ENCODE measurements at places on chromosomes 3 and 15.

- DNase-seq: no peak
These were observed 78.3 kb downstream of the FMN1 start for GRCh38 chr15:33116198-33116597.

GRCh38 chr15:26395624-26396023, 377.2 kb downstream of the GABRB3 start:
- DNase-seq: no peak

- DNase-seq: no peak
These were observed 87.2 kb downstream of the EBLN2 start for GRCh38 chr3:73148682-73149081.

DNA sequence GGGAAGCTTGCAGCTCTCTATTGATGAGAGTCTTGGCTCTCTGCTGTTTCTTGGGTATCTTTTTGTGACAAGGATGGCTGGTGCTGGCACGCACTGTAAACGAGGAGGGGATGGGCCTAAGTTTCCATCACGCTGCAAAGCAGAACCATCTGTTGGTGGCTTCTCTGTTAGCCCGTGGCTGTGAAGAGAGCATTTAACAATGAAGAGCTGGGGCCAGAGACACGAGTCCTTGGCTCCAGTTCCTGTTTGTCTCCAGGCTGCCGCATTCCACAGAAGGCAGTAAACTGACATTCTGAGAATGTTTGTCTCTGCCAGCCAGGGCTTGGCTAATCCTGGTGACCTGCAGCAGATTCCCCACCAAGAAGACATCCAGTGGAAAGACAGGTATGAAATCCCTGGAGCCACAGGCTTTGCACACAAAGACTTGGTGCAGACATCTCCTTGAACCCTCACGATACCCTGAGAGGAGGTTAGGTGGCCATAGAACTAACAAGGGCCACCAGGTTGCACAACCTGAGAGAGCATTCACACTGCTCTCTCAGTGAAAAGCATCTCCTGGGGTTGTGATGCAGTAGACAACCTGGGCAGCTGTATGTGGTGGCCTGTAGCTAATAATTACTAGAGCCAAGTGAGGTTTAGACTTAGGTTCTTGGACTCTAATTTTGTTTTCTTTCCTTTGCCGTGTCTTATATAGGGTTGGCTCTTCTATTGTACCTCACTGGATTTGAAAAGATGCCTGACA, 130.9 kb downstream of the ASB7 start:
- DNase-seq: no peak

GRCh38 chr3:5160940-5161858, 26.3 kb upstream of the EDEM1 start:
- no peak for DNase-seq

DNA sequence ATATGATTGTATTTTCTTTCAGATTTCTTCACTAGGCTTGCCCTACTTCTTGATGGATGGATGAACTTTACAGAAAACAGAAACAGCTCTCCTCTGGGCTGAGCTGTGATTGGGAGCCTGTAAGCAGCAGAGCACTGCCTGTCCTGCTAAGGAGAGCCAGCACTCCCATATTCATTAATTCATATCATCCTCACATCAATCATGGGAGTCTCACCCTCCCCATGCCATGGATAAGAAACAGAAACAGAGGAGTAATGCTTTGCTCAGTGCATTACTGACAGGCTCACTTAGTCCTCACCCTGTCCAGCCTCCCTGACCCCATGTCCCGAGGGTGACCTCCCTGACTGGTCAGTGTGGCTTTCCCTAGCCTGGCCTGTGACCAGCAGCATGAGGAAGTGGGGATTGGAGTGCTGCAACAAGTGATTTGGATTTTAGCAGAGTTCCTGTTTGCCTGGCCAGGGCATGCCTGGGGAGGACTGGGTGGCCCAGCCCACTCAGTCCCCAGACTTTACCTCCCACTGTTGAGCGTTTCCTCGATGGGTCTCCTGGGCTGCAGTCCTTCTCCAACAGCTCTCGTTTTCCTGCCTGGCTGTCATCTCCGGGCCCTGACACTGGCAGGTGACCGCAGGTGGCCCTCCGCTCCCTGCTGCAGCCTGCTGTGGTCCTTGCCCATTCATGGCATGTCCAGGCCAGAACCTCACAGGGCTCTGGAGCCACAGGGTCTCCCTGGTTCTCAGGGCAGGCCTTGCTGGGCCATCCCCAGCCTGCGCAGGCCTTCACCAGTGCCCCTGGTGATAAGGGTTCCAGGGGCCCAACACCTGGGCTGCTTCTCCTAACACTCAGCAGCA, 1.3 kb upstream of the TMIE start:
- no peak for DNase-seq

GRCh38 chr3:137259701-137260100, 301.9 kb downstream of the IL20RB start:
- no peak for DNase-seq

Measured in stimulated activated naive B cell treated with anti-CD40 and anti-IgM and Interleukin-4, amounts not matched to agents 10 μg/mL and 1 μg/mL and 100 μg/mL, for 72 hours (primary cell).